Upper lobe of left lung (tissue), 6 donors: ENCODE measurements at places on chromosomes 2 and 18. TPM values are rescaled to one million over a fixed set of nuclear protein-coding genes. Genes with fewer than 3 reads are reported as not detected.

The IGFBP5 gene
- total RNA-seq: 41.9 TPM

The COLEC12 gene
- total RNA-seq: 71.5 TPM

DNA sequence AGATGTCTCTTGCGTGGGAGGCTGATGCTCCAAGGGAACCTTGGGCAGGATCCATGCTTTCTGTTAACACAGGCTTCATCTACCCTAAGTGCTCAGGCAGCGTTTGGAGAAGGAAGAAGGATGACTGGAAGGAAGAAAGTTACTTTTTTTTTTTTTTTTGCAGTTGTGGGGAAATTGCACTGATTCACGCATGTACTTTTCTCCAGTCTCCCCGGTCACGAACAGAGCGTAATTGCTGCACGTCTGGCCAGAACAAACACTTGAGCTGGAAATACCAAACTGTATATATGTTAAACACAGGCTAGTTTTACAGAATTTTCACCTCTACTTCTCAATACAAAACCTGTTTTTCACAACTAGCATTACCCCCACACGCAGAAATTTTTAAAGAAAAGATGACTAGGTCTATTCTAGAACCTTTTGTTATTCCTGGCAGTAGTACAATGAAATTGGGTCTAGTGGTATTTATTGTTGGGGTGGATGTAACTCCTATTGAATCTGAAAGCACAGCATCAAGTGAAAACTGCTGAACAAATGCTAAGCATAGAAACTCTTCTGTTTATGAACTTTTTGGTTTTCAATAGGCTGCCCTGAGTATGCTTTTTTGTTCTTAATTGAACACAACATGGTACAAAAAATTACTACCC is 9.3 kb upstream of the SCYGR5 start:
- no peaks in the 10 kb centered on the region for H3K4me1 ChIP-seq
- no peaks in the 10 kb centered on the region for H3K27me3 ChIP-seq
- no peak for DNase-seq
- no peak overlapping the region for H3K27ac ChIP-seq
- H3K36me3 ChIP-seq: no peaks in the 10 kb centered on the region
- no peak overlapping the region for H3K4me3 ChIP-seq

GRCh38 chr2:39623917-39624316 is 41.8 kb upstream of the TMEM178A start:
- no peak for DNase-seq
- H3K27ac ChIP-seq: no peak overlapping the region
- H3K27me3 ChIP-seq: no peaks in the 10 kb centered on the region
- H3K36me3 ChIP-seq: no peaks in the 10 kb centered on the region
- H3K4me1 ChIP-seq: peaks cover 11% of the 10 kb centered on the region

DNA sequence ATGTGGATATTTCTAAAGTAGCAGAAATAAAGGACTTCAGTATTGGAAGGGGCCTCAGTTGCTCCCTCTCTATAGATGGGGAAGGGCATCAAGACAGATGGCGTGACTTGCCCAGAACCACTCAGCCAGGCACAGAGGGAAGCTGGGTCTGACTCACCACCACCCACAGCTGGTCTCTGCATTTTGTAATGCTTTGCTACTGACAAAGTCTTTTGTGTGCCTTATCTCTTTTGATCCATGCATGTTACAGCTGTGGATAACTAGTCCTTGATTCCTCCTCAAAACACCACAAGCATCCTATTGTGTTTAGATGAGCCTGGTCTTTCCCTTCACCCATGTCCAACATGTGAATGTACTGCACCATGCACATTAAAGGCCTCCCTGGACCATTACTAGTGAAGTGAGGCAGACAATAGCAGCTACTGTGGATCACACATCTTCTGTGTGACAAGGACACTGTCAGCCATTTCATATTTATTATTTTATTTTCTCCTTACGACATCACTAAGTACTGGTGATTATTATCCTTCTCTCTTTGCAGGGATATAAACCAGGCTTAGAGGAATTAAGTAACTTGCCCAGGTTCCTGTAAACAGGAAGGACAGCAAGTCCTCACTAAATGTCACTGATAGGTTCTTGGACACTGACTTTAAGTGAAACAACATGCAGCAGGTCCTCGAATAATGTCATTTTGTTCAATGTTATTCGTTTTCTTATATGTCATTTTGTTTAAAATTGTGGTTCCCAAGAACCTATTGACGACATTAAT is 29.6 kb upstream of the IL37 start:
- H3K36me3 ChIP-seq: no peaks in the 10 kb centered on the region
- DNase-seq: no peak
- H3K4me3 ChIP-seq: no peak overlapping the region

DNA sequence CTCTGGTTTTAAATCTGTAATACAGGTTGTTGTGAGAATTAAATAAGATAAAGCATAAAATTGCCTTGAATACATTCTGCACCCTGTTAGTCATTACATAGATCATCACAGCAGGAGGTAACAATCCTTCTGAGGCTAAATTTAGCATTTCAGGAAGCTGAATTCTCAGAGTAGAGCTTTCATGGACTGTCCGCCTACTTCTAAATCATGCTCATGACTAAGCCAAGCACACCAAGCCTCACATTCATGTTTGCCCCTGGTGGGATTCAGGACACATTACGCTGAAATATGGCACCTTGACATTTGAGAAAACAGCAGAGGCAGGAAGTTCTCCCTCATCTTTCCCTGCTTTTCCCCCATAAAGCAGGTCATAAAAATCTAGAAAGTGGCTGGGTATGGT is 16.6 kb upstream of the PIK3C3 start:
- DNase-seq: no peak
- no peak overlapping the region for H3K27ac ChIP-seq
- H3K4me3 ChIP-seq: no peak overlapping the region
- H3K36me3 ChIP-seq: no peaks in the 10 kb centered on the region
- no peaks in the 10 kb centered on the region for H3K4me1 ChIP-seq

GRCh38 chr2:224104668-224105386 is 65.7 kb upstream of the SERPINE2 start:
- no peak overlapping the region for H3K4me3 ChIP-seq
- H3K27me3 ChIP-seq: no peaks in the 10 kb centered on the region
- H3K27ac ChIP-seq: no peak overlapping the region

GRCh38 chr18:25229920-25230319 is 122.0 kb downstream of the ZNF521 start:
- no peaks in the 10 kb centered on the region for H3K36me3 ChIP-seq

GRCh38 chr2:191740016-191740419 is 62.1 kb downstream of the NABP1 start:
- no peak overlapping the region for H3K27ac ChIP-seq
- H3K36me3 ChIP-seq: no peaks in the 10 kb centered on the region
- no peaks in the 10 kb centered on the region for H3K27me3 ChIP-seq
- no peaks in the 10 kb centered on the region for H3K4me1 ChIP-seq
- no peak for DNase-seq

DNA sequence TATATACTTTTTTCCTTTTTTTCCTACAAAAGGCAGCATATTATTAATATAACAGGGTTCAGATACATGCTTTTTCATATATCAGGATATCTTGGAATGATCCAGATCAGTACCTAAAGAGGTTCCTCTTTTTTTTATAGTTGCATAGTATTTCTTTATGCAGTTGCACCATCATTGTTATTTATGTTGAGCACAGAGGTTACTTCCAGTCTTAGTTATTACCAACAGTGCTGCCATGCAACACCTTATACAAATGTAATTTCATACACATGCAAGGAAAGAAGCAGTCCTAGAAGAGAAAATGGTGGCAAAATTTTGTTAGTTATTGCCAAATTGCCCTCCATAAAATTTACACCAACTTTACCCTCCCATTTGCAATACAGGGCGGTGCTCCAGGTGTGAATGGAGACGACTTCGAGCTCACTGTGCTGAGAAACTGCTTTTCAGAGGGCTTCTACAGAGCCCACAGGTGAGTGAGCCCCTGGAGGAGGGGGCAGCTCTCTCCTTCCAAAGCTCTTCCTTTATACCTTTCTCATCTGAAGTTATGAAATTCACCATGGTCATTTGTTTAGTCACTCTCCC is 30.0 kb upstream of the KCMF1 start:
- H3K36me3 ChIP-seq: no peaks in the 10 kb centered on the region
- no peak overlapping the region for H3K27ac ChIP-seq
- no peaks in the 10 kb centered on the region for H3K27me3 ChIP-seq
- peaks cover 13% of the 10 kb centered on the region for H3K4me1 ChIP-seq
- DNase-seq: no peak
- H3K4me3 ChIP-seq: no peak overlapping the region

The DPP4 gene
- 37.1 TPM for total RNA-seq

DNA sequence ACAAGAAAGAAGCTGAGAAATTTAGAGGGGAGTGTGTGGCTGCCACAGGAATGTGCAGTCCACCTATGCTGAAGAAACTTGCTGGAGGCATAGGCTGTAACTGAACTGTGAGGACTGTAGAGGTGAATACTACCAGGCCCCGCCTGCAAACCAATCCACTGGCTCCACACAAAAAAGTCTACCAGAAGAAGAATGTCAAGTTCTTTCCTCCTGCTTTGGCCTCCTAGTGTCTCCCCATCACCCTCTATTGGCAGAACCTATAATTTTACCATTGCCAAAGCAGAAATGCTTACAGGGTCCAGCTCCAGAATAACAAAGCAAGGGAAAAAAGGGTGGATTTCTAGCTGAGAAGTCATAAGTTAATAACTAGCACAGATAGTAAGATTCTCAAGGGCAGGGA is 5.9 kb upstream of the ATP5MC3 start:
- H3K27me3 ChIP-seq: no peaks in the 10 kb centered on the region
- no peaks in the 10 kb centered on the region for H3K36me3 ChIP-seq
- no peak for DNase-seq
- no peak overlapping the region for H3K27ac ChIP-seq

DNA sequence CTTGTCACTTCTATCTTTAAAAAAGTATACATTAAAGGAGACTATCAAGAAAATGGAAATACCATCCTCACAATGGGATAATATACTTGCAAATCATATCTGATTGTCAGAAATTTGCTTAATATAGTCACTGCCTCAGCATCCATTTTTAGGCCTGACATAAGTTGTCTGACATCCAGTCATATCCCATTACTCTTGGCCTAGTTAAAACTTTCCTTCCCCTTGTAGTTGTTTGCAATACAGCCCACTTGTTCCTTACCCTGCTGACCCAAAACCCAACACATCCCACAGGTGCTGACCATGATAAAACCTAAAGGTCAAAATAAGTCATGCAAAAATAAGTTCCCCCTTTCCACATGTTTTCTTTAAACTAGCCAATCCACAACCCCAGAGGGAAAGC is 3.6 kb upstream of the ARHGEF33 start:
- H3K27ac ChIP-seq: no peak overlapping the region
- no peaks in the 10 kb centered on the region for H3K36me3 ChIP-seq
- no peaks in the 10 kb centered on the region for H3K27me3 ChIP-seq

- no peak overlapping the region for H3K27ac ChIP-seq
- H3K36me3 ChIP-seq: no peaks in the 10 kb centered on the region
- H3K4me3 ChIP-seq: no peak overlapping the region
- no peak for DNase-seq
These were observed 53.4 kb upstream of the LINC00305 start for GRCh38 chr18:64202210-64202836.

The INPP5D gene
- total RNA-seq: 27.3 TPM

- DNase-seq: no peak
- H3K27me3 ChIP-seq: no peaks in the 10 kb centered on the region
- H3K4me1 ChIP-seq: peaks cover 34% of the 10 kb centered on the region
- no peaks in the 10 kb centered on the region for H3K36me3 ChIP-seq
These were observed 40.5 kb downstream of the PTPRM start for GRCh38 chr18:7607540-7608173.

The KCNK3 gene
- total RNA-seq: 26.3 TPM

GRCh38 chr2:15377202-15377601 is 183.9 kb downstream of the NBAS start:
- no peak overlapping the region for H3K27ac ChIP-seq
- peaks cover 27% of the 10 kb centered on the region for H3K36me3 ChIP-seq
- H3K4me1 ChIP-seq: no peaks in the 10 kb centered on the region
- H3K4me3 ChIP-seq: no peak overlapping the region
- DNase-seq: no peak

The LYPD6B gene
- total RNA-seq: 0.46 TPM

GRCh38 chr18:9296233-9297006 is 38.2 kb upstream of the TWSG1 start:
- no peak overlapping the region for H3K4me3 ChIP-seq
- no peak overlapping the region for H3K27ac ChIP-seq
- no peak for DNase-seq
- no peaks in the 10 kb centered on the region for H3K27me3 ChIP-seq
- no peaks in the 10 kb centered on the region for H3K4me1 ChIP-seq

- no peak overlapping the region for H3K4me3 ChIP-seq
- no peaks in the 10 kb centered on the region for H3K4me1 ChIP-seq
- no peak overlapping the region for H3K27ac ChIP-seq
- no peaks in the 10 kb centered on the region for H3K27me3 ChIP-seq
These were observed 121.0 kb downstream of the EIPR1 start for GRCh38 chr2:3256605-3257004.

The COL6A3 gene
- total RNA-seq: 85.7 TPM

The KCTD18 gene
- total RNA-seq: 16.0 TPM

DNA sequence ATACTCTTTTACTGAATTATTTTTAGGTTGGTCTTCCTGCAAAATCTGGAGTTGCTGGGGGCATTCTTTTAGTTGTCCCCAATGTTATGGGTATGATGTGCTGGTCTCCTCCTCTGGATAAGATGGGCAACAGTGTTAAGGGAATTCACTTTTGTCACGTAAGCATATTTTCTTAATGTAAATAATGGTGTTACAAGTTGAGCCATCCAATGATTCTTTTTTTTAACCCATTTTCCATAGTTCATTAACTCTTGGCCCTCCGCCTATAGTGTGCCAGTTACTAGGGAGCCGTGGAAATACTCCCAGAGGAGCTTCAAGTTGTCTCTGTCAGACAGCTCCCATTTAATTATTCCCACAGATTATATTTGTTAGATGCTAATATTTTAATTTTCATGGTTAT is 49.8 kb downstream of the GLS start:
- H3K4me3 ChIP-seq: no peak overlapping the region
- DNase-seq: no peak
- H3K4me1 ChIP-seq: no peaks in the 10 kb centered on the region
- H3K27ac ChIP-seq: no peak overlapping the region

The TMX3 gene
- total RNA-seq: 66.3 TPM

DNA sequence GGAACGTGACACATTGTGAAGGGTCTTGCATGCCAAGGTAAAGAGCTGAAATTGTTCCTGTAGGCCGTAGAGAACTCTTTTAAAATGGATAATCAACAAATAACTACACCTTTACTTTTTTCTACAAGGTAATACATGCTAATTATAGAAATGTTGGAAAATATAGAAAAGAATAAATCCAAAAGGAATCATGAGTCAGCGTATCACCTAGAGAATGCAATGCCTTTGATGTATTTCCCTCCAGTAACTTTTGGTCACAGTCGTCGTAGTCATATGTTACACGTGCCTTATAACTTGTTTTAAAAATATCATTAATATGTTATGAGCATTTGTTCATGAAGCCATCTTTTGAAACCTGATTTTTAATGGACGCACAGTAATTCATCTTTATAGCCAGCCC is 100.6 kb downstream of the LIPG start:
- H3K27me3 ChIP-seq: no peaks in the 10 kb centered on the region
- H3K4me3 ChIP-seq: no peak overlapping the region
- DNase-seq: no peak
- H3K27ac ChIP-seq: no peak overlapping the region
- H3K36me3 ChIP-seq: no peaks in the 10 kb centered on the region
